HFFc6 (cell line): ENCODE measurements at places on chromosomes 4 and X. TPM values are rescaled to one million over a fixed set of nuclear protein-coding genes. Genes with fewer than 3 reads are reported as not detected.

Gene NAP1L3
- 1.8 and 9.4 TPM in 2 replicates for total RNA-seq

Gene POU3F4
- total RNA-seq = not detected in 3 replicates

Gene LGI2
- total RNA-seq = not detected in 3 replicates

Gene NUDT11
- total RNA-seq = 3.7 to 5.6 TPM (median 4.8 TPM) in 3 replicates

Gene L1CAM
- 13.7 and 82.5 TPM in 2 replicates for total RNA-seq

Gene SMIM31
- not detected in 3 replicates for total RNA-seq

Gene MCTS1
- total RNA-seq = 62.7 to 65.7 TPM (median 62.9 TPM) in 3 replicates

Gene SH3D19
- 39.2 to 52.9 TPM (median 47.1 TPM) in 3 replicates for total RNA-seq

Gene KIF4A
- 11.2 to 26.7 TPM (median 21.1 TPM) in 3 replicates for total RNA-seq

Gene RTL5
- 1.3 to 1.9 TPM (median 1.9 TPM) in 3 replicates for total RNA-seq

Gene TEX13D
- not detected in 3 replicates for total RNA-seq

Gene BEND2
- total RNA-seq = not detected in 2 replicates

Gene SPP1
- total RNA-seq = 5.9 and 9.0 TPM in 2 replicates

Gene PABPC1L2B
- not detected in 2 replicates for total RNA-seq

Gene SERTM2
- total RNA-seq = not detected in 2 replicates

Gene DCLK2
- 36.7 to 53.7 TPM (median 38.4 TPM) in 3 replicates for total RNA-seq

Gene AFF2
- total RNA-seq = not detected in 3 replicates

Gene CSAG1
- total RNA-seq = not detected in 3 replicates

Gene MUC7
- not detected in 3 replicates for total RNA-seq

Gene KLHL13
- 0.07 TPM in 1 of 3 replicates, not detected in the others for total RNA-seq

Gene TRMT10A
- 4.2 to 6.8 TPM (median 5.7 TPM) in 3 replicates for total RNA-seq

Gene OTC
- not detected in 2 replicates for total RNA-seq

Gene FAM9B
- total RNA-seq = not detected in 3 replicates

Gene KLHL5
- total RNA-seq = 47.5 to 59.3 TPM (median 54.1 TPM) in 3 replicates

Gene KIT
- total RNA-seq = 0.35 to 1.3 TPM (median 0.69 TPM) in 3 replicates

Gene TLR7
- total RNA-seq = not detected in 2 replicates

Gene SPIN4
- total RNA-seq = 4.0 to 7.7 TPM (median 5.9 TPM) in 3 replicates

Gene USP17L29
- total RNA-seq = not detected in 3 replicates

Gene SORBS2
- total RNA-seq = 0.66 to 2.7 TPM (median 1.6 TPM) in 3 replicates

Gene GPR82
- not detected in 3 replicates for total RNA-seq

Gene ZNF518B
- 13.8 to 14.4 TPM (median 14.0 TPM) in 3 replicates for total RNA-seq

Gene CLDN2
- not detected in 3 replicates for total RNA-seq

Gene USP17L17
- not detected in 3 replicates for total RNA-seq

Gene CT45A10
- total RNA-seq = not detected in 3 replicates

Gene CYLC1
- not detected in 2 replicates for total RNA-seq

Gene NDP
- total RNA-seq = 0.19 to 0.29 TPM in 2 of 3 replicates, not detected in the other

Gene DUX4
- not detected in 3 replicates for total RNA-seq

Gene CXXC4
- total RNA-seq = not detected in 3 replicates

Gene ZNF732
- total RNA-seq = not detected in 3 replicates

Gene ATP1B4
- total RNA-seq = not detected in 3 replicates

Gene NALF2
- total RNA-seq = not detected in 3 replicates

Gene MANBA
- total RNA-seq = 36.9 to 65.4 TPM (median 58.5 TPM) in 3 replicates

Gene TCEAL6
- not detected in 3 replicates for total RNA-seq

Gene RIPPLY1
- not detected in 3 replicates for total RNA-seq
